ENCODE measurements at places on chromosomes 5 and 9. TPM values are rescaled to one million over a fixed set of nuclear protein-coding genes. Genes with fewer than 3 reads are reported as not detected.

GRCh38 chr5:158033724-158034123 is 174.8 kb upstream of the CLINT1 start:
- no peaks in the 10 kb centered on the region for H3K4me1 ChIP-seq
- H3K36me3 ChIP-seq: no peaks in the 10 kb centered on the region
- no peak overlapping the region for H3K27ac ChIP-seq
- no peaks in the 10 kb centered on the region for H3K27me3 ChIP-seq
- DNase-seq: peak; percentile 54
- no peak overlapping the region for H3K4me3 ChIP-seq

DNA sequence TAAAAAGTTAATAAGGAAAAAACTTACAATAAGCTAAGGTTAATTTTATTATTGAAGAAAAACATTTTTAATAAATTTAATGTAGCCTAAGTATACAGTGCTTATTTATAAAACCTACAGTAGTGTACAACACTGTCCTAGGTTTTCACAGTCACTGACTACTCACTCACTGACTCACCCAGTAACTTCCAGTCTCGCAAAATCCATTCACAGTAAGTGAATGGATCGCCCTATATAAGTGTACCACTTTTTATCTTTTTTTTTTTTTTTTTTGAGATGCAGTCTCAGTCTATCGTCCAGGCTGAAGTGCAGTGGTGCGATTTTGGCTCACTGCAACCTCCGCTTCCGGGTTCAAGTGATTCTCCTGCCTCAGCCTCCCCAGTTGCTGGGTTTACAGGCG is 47.7 kb downstream of the FNIP1 start:
- H3K36me3 ChIP-seq: no peaks in the 10 kb centered on the region
- peak; percentile 34 for DNase-seq
- no peaks in the 10 kb centered on the region for H3K27me3 ChIP-seq
- no peak overlapping the region for H3K4me3 ChIP-seq
- H3K27ac ChIP-seq: no peak overlapping the region
- H3K4me1 ChIP-seq: peaks cover 17% of the 10 kb centered on the region

IFNK gene
- not detected for total RNA-seq

IL13 gene
- total RNA-seq: not detected

Data from osteoblast (primary cell).